RCC 7860 (cell line): ENCODE measurements at places on chromosomes 6 and 20.

DNA sequence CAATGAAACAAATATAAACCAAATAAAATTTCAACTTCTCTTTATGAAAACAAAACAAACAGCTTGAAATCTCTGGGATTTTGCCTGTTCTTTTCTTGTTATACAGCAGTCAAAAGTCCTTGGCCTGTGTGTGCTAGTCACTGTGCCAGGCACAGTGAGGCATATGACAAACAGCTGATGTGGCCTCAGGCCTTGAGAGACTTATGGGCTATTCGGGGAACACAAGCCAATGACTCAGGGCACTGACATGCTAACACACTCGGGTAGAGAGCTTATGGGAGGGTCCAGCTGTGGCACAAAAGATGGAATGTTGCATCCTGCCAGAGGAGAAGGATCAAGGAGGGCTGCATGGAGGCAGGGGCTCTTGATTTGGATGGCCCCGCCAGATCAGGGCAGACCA lies 95.4 kb upstream of the NKX2-2 start:
- DNase-seq: no peak

DNA sequence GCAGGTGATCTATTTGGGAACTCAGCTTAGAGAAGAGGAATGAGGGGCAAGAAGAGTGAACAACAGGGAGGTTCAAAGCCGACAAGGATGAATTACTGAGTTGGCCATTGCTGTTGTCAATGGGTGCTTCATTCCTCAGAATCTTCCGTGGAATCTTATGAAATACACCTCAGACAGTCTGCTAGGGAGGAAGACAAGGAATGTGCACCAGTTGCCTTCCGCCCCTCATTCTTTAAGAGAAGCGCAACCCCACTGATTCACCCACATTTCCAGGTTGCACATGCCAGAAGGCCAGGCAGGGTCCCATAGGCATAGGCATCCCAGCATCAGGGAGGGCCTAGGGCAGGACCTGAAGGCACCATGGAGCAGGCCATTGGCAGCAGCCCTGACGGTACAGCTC lies 127.5 kb upstream of the TNFAIP3 start:
- DNase-seq: no peak

DNA sequence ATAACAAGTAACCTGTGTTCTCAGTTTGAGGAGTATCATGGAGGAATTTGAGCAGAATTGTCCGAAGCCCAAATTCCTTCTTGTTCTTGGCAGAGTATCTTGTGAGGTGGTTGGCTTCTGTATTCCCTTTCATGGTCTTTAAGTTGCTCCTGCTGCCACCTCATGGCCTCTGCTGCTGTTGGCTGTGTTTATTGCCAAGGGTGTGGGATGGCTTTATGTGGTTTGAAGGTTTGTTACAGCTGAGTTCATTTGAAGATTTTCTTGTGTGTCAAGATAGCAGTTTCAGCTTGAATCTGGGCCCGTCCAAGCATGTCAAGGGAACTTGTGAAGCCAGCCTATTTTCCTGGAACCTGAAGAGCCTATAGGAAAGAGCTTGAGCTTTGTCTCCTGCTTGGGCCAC lies 20.2 kb upstream of the TTK start:
- DNase-seq: peak; percentile 27

- DNase-seq: no peak
Measured at GRCh38 chr6:168783720-168784119, 342.7 kb downstream of the SMOC2 start.

DNA sequence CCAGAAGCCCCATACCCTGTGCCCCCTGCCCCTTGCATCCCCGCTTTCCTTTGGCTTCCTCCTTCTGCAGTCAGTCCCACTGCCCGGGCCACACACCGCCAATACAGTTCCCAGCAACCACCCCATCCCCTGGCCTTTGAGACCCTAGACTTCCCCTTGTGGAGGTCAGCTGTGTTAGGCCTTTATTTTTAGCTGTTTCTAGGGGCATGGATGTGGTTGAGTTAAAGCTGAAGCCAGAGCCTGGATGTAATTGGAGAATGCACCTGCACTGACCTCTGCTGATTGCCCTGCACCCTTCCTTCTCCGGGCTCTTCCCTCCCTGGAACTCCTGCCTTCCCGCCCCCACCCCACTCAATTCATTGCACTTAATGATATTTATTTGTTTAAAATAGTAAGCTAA lies 33.9 kb downstream of the LYRM2 start:
- no peak for DNase-seq

- DNase-seq: no peak
Measured at GRCh38 chr6:20569000-20569610, 34.8 kb downstream of the CDKAL1 start.
